ENCODE measurements at places on chromosomes 7 and 10.

DNA sequence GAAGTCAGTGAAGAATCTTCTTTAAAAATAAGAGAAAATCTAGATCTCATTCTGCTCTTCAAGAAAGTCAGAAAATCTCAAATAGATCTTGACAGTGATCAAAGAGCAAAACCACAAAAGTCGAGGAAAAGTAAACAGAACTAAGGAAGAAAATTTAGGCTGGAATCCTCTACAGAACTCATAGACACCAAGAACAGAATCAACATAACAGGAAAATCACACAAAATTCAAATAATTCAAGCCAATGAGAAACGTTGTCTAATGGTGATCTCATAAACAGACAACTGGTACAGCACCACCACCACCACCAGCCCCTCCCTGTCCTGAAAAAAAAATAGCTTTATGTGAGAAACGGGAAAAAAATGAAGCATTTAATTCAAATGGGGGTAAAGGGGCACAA lies 6.9 kb downstream of the ITGB1 start:
- no peak for DNase-seq

- no peak for DNase-seq
Observed at GRCh38 chr7:77254429-77254828, 54.8 kb upstream of the FGL2 start.

DNA sequence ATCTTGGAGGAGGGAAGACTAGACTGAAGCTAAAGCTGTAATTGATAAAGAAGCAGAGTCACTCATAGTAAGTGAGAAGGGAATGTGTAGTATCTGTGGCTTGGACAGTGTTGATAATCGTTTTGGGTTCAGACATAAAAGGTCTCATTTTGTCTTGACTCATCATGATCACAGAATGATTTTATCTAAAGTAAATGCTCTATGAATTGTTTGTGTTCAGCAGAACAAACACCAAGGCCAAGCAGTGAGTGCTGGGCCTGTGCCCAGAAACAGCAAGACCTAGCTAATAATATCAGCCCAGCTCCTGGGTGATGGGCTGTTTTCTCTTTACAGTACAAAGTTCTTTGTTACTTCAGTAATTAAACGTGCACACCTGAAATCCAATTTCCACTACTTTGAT lies 26.7 kb upstream of the CD36 start:
- DNase-seq = no peak

GRCh38 chr7:43922726-43923125 lies 3.5 kb upstream of the UBE2D4 start:
- no peak for DNase-seq

DNA sequence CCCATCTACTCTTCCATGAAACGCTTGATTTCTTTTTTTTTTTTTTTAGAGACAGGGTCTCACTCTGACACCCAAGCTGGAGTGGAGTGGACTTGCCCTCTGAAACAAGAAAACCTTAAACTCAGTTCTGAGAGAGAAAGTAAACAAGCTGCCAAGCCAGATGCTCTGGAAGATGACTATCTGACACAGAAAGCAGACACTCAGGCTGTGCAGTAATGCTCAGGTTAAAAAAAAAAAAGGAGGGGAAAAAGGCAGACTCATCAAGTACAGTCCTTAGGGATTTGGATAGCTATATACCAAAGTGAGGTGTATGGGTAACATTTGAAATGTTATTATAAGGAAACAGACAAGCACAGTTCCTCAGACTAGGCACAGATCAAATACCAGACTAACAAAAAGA lies 80.5 kb downstream of the IDE start:
- no peak for DNase-seq

GRCh38 chr10:86972613-86973380 lies 4.5 kb downstream of the ADIRF start:
- DNase-seq = no peak

- no peak for DNase-seq
Observed at GRCh38 chr7:15284396-15284795, 277.4 kb downstream of the AGMO start.

DNA sequence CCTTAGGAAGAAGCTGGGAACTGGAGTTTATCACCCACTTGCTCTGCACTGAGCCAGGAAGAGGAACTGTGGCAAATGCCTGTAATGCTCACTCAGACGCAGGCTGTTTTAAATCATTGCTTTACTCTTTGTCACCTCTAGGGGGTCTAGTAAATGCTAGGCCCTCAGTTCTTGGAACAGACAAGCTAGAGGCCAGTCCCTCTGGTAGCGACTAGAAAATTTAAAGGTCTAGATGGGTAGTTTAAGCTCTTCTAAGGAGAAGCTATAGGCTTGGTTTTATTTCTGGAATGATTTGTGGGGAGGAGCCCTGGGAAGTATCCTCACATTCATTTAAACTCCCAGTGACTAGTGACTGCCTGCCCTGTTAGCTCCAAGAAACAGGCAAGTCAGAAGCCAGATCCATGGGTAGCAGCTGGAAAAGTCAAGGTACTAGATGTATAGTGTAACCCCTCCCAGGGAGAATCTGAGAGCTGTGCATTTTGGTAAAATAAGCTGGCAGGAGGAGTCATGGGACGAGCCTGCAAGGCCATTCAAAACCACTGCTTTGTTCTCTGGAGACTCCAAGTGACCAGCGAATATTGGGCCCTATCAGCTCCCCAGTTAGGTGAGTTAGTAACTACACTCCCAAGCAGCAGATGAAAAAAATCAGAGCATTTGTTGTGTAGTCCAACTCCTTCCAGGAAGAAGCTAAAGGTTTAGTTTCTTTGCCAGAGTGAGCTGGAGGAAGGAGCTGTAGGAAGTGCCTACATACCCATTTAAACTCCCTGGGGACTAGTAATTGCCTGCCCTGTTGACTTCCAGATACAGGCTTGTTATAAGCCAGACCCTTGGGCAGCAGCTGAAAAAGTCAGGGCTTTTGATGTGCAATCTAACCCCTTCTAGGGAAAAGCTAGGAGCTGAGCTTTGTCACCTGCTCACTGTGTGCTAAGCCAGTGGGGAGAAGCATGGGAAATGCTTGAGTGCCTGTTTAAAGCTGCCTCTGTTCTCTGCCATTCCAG lies 68.9 kb downstream of the DYNC1I1 start:
- peak; percentile 13 for DNase-seq

GRCh38 chr10:98193037-98193436 lies 58.6 kb downstream of the R3HCC1L start:
- DNase-seq = no peak

DNA sequence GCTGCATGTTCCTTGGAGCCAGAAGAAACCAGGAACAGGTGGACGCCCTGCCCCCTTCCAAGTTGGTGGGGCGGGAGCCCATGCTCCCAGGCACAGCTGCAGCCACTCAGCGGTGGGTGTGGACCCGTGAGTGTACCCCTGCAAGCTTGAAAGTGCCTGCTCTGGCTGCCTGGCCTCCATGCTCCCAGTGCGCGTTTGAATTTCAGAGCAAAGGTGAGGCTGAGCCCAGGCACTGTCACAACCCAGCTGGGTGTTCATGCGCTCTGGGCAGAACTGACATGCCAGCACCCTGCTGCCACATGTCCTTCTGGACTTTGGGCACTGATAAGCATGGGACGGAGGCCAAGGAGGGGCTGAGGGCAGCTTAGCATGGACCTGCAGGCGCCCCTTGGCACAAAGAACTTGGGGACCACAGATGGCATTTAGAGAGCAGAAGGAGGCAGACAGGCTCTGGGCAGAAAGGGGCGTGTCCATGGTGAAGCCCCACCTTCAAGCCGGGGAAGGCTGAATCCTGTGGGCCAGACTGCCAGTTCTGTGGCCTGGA lies 402.0 kb upstream of the NRG3 start:
- no peak for DNase-seq

GRCh38 chr7:5780801-5781496 lies 514 bp downstream of the RNF216 start:
- no peak for DNase-seq

DNA sequence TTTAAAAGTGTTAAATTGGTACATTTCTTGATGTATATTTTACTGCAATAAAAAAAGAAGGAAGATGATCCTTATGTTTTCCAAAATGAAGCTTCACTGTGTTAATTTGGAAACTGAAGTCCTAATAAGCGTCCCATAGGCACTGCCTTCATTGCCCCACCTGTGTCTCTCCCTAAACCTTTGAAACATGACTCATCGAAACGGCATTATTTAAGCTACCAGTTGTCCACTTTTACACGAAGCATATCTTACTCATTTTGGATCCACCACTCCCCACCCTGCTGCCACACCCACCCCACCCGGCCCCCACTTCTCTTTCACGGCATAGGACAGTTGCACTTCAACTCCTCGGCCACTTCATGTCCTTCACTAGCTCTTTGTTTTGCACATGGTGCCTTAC lies 85.5 kb downstream of the KIAA1549 start:
- DNase-seq = no peak

DNA sequence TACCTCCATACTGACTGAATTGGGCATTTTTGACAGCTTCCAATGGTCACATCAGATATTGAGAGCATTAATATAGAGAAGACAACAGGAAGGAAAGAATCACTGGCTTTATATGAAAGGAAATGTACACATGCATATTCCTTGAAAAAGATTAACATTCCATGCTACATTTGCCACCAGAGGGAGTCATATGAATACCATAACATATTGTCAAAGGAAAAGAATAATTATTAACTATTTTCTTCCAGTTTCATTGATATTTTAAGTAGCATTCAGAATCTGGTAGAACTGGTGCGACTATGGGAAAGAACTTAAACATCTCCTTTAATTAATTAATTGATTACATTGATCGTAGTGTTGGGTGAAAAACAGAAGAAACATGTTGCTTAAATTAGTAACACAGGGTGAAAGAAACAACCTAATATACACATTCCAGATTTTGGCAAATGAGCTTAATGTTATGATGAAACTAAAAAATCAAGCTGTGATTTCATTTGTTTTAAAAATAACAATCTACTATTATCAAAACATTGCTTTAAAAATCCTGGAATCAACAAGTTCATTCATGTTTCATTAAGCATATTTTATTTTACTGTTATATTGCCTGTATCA lies 71.5 kb downstream of the GPR85 start:
- DNase-seq = no peak

- no peak for DNase-seq
Observed at GRCh38 chr10:113382691-113383090, 170.2 kb upstream of the HABP2 start.

DNA sequence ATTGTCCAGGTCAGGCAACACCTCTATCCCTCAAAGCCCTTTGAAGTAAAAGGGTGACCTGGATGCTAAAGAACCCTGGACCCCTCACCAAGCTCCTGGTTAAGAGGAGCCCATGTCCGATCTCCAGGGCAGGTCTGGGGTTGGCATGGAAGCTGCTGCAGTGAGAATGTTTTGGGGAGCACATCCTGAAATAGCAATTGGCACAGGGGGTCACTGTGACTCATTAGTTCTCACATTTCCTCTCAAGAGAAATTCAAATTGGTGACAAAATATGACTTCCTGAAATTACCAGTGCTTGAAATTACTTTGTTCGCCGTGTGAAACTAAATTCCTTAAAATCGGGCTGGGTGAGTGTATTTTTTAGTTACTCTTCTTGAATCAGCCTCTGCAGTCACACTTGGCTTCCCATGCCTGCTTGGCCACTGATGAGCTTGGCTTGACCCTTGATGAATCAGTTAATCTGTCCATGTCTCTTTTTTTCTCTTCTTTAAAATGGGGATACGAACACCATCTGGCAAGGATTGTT lies 18.8 kb upstream of the ARHGAP22 start:
- no peak for DNase-seq

DNA sequence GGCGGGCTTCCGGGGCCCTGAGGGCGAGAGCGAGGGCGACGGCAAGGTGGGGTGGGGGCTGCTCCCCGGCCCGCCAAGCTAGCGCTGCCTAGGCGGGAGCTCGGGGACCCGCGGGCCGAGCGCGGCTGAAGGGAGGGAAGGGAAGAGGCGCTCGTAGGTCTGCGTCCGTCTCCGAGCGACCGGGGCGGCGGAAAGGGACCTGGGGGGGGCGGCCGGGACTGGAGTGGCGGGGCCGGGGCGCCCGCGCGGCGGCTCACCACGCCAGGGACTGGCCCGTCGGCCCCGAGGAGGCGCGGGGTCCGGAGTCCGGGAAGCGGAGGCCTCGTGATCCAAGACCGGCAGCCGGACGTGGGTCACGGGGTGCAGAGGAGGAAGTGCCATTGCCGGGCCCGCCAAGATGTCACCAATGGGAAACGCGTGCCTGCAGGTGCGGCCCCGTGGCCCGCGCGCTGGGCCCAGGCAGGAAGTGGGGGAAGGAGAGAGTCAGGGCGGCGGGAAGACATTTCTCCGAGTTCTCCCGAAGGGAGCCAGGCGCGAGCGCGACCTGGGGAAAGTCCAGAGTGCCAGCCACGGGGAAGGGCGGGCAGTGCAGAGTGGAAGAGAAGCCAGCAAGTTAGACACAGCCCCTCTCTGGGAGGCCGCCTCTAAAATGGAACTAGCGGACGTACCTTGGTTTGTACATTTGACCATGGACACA lies 11.9 kb downstream of the HNRNPF start:
- DNase-seq = no peak

DNA sequence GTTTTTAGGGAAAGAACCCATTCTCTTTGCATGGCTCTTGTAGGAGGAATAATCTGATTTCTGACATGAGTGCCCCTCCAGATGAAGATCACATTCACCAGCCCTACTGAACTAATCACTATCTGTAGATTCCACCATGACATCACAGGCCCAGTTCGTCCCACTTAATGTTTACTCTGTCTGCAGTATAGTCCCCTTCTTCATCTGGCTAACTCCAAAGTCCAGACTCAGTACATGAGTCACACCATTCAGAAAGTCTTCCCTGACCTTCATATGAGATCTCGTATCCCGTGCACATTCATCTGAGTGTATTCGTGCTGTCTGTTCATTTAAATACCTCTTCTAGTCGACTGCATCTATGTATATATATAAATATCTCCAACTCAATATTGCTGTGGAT lies 366.5 kb upstream of the AKR1E2 start:
- no peak for DNase-seq

- no peak for DNase-seq
Observed at GRCh38 chr10:88424881-88425280, 158.2 kb downstream of the RNLS start.

DNA sequence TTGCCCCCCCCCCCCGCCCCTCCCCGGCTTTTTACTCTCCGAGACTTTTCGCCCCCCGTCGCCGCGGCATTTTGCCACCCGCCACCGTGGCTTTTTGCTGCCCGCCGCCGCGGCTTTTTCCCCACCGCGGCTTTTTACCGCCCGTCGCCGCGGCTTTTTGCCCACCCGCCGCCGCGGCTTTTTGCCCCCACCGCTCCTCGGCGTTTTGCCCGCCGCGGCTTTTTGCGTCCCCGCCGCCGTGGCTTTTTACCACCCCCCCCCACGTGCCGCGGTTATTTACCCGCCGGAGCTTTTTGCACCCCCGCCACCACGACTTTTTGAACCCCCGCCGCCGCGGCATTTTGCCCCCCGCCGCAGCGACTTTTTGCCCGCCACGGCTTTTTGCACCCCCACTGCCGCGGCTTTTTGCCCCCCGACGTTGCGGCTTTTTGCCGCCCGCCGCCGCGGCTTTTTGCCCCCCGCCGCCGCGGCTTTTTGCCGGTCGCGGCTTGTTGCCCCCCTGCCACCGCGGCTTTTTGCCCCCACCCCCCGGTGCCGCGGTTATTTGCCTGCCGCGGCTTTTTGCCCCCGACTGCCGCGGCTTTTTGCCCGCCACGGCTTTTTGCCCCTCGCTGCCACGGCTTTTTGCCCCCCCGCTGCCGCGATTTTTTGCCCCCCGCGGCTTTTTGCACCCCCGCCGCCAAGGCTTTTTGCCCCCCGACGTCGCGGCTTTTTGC lies 461.1 kb downstream of the ZNF33B start:
- DNase-seq = no peak

- DNase-seq = no peak
Observed at GRCh38 chr10:119253433-119254174, 46.2 kb downstream of the GRK5 start.

GRCh38 chr7:7693881-7694280 lies 24.5 kb downstream of the RPA3 start:
- DNase-seq = no peak

All from NCI-H187 treated with DMSO at 0.1 percent for 48 hours (cell line).